ENCODE measurements at places on chromosomes 13 and 19.

GRCh38 chr19:1018393-1018792 lies 2.5 kb downstream of the TMEM259 start:
- DNase-seq: no peak

GRCh38 chr13:33106656-33107360 lies 90.6 kb downstream of the KL start:
- DNase-seq: no peak

DNA sequence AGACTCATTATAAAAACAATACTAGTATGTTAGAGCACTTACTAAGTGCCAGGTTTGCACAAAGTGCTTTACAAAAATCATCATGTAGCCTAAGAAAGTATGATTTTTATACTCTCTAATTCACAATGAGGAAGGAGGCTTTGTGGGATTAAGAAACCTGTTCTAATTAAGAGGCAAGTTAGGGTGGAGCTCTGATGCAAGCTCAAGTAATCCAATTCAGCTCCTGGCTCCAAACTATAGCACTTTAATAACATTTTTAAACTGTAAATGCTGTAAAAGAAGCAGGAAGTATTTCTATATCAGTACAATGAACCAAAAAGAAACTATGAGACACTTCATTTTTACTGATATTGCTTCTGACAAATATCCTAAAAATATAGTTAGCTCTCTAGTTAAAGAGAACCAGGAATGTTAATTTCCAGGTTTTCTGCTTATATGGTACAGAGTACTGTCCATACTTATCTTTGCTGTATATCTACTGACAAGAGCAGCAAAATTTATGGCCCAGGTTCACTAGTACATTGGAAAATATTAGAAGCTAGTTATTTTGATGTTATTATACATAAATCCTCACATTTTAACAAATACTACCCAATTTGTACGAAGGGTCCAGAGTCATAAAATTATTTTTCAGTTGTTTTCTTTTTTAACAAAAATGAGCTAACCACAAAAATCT lies 482.0 kb downstream of the DIAPH3 start:
- no peak for DNase-seq

- peak; percentile 85 for DNase-seq
Observed at GRCh38 chr19:14031719-14032480, at the start of gene IL27RA. Gene IL27RA (plus strand): TSS chr19:14031762. CDS start chr19:14031873, 111 bp downstream.

DNA sequence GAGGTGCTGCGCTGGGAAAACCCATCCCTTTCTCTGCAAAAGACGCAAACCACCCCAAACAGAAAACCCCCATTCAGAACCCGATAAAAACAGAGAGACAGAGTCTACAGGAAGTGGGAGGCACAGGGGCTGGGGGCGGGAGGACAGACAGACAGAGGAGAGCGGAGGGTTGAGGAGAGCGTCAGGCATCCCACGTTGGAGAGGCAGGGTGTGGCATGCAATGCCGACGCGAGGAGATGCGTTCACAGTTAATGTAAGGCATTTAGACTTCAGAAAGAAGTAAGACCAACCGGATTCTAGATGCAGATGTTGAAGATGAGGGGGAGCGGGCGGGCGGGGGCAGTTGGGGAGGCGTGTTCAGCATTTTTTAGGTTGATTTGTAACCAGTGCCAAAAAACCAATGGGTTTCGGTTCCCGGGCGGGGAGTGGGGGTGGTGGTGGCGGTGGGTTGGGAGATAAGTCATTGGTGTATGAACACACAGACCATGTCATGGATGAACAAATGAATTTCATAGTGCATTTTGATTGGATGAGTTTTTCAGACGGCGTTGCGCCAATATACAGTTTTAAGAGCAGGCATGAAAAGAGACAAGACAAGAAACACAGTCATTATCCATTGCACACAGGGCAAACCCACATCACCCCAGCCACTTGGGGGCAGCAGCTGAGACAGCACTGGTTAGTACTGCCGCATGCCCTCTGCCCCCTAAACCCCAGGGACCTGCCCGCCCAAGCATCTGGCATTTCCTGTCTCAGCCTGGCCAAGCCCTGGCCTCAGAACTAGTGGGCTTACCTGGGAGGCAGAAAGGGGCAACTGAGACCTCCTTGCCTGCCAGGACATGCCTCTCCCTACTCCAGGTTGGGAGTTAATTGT lies 91.3 kb downstream of the IER2 start:
- peak; percentile 42 for DNase-seq

- DNase-seq: no peak
Observed at GRCh38 chr19:40607311-40608239, 6.4 kb downstream of the LTBP4 start.

DNA sequence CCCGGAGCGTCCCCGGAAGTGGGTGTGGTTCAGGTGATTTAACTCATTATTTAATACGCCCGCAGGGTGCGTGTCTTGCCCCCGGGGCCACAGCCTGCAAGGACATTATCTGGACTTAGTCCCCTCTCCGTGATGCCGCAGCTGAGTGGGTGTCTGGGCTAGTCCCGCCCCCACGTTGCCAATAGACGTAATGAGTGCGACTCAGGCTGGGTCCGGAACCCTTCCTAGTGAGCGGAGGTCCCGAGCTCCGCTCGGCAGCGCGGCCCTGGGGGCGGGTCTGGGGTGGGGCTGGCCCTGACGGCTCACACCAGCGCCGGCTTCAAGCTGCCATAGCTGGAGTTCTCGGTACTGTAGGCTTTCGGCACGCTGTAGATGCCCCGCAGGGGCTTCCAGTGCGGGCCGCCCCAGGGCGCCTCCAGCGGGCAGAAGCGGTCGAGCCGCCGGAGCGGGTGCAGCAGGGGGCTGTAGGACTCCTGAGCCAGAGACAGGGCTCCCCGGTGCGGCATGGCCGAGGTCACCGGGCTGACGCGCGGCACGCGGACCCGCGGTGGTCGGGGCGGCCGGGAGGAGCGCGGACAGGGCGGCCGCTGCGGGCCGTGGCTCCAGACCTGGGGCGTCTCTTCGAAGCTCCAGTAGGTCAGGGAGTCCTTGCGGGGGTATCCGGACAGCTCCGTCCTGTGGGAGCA lies 918 bp upstream of the LHB start:
- DNase-seq: peak; percentile 71

- peak; percentile 46 for DNase-seq
Observed at GRCh38 chr19:4916292-4917082, 7.2 kb downstream of the UHRF1 start.

GRCh38 chr19:38070573-38070972 lies 153.4 kb downstream of the DPF1 start:
- DNase-seq: no peak

DNA sequence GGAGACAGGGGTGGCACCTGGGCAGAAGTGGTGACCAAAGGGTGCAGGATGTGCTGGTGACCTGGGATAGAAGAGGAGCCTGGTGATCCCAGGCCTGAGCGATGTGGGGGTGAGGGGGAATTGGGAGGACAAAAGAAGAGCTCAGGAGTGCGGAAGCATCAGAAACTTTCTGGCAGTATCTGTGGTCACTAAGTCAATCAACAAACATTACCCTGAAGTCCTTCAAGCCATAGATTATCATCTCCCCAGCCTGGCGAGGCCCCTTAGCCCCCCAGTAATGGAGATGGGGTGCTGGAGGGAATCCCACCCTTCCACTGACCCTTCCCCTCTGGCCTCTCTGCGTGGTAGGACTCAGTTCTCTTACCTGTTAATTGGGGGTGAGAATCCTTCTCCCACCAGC lies 10.5 kb downstream of the MEF2B start:
- DNase-seq: no peak

- no peak for DNase-seq
Observed at GRCh38 chr19:38894968-38895367, 4.5 kb downstream of the SIRT2 start.

DNA sequence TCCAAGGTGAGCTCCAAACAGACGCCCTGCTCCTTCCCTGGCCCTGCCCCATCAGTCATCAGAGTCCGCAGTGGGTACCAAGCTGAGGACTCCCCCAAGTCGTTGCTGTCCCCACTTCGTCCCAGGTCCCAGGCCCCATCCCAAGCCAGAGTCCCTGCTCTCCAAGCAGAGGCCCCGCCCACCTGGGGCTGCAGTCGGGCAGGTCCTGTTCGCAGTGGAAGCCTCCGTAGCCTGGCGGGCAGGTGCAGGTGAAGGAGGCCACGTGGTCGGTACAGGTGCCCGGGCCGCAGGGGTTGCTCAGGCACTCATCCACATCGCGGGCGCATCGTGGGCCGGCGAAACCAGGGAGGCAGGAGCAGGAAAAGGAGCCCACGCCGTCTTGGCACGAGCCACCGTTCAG lies 19.4 kb downstream of the NOTCH3 start:
- no peak for DNase-seq

GRCh38 chr19:1269065-1269477 lies at the start of gene CIRBP:
Gene CIRBP (plus strand): TSS chr19:1269332. CDS start chr19:1270934, 1,602 bp downstream.
- DNase-seq: peak; percentile 100

- DNase-seq: no peak
Observed at GRCh38 chr13:88118952-88119351, 447.8 kb downstream of the SLITRK5 start.

- DNase-seq: no peak
Observed at GRCh38 chr13:74867460-74867859, 614.5 kb downstream of the TBC1D4 start.

GRCh38 chr13:80083853-80084676 lies 256.9 kb downstream of the SPRY2 start:
- no peak for DNase-seq

- DNase-seq: no peak
Observed at GRCh38 chr19:7795555-7796161, 32.6 kb downstream of the CLEC4M start.

DNA sequence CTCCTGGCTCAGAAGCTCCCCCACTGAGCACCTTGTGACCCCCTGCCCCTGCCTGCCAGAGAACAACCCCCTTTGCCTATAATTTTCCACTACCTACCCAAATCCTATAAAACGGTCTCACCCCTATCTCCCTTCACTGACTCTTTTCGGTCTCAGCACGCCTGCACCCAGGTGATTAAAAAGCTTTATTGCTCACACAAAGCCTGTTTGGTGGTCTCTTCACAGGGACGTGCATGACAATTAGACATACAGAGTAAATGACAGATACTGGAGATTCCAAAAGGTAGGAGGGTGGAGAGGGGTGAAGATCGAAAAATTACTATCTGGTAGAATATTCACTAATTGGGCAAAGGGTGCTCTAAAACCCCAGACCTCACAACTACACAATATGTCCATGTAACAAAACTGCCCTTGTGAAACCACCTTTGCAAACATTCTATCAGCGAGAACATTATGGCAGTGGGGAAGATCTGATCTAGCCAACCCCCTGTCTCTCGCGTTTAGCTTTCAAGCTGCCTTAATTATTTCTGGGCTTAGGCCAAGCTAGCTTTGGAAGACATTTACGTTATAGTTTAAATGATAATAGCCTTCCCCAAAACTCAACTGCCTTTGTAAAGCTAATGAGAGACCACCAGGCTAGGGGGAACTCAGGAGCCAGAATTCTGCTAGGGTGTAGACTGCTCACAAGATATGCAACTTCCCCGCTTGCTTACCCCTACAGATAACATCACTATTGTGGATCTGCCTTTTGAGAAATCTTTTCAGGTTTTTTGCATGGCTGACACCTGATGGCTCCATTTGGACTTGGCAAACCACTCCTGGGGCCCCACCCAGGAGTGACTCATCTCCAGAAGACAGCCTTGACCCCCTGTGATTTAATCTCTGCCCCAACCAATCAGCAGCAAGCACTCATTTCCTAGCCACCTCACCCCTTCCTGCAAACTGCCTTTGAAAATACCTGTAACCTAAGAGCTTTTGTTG lies 1534.0 kb upstream of the SPRY2 start:
- DNase-seq: no peak

- DNase-seq: no peak
Observed at GRCh38 chr19:54388802-54389139, 24.0 kb upstream of the LAIR1 start.

GRCh38 chr13:100917011-100917410 lies 242.4 kb upstream of the TMTC4 start:
- DNase-seq: no peak

DNA sequence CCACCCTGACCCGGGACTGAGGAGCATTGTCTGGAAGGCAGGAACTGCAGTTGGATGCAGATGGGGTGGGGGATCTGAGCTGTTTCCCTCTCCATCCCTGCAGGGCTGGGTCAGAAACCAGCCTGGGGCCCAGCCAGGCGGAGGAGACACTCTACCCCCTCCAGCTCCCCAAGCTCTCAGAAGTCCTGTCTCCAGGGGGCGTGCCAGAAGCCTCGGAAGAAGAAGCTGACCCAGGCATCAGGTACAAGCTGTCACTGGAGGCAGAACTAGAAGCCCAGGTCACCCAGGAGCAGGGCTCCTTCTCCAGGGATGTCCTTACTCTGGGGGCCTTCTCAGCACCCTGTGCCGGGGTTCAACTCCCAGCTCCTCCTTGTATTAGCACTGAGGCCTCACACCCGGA lies 15.5 kb downstream of the SIX5 start:
- no peak for DNase-seq

DNA sequence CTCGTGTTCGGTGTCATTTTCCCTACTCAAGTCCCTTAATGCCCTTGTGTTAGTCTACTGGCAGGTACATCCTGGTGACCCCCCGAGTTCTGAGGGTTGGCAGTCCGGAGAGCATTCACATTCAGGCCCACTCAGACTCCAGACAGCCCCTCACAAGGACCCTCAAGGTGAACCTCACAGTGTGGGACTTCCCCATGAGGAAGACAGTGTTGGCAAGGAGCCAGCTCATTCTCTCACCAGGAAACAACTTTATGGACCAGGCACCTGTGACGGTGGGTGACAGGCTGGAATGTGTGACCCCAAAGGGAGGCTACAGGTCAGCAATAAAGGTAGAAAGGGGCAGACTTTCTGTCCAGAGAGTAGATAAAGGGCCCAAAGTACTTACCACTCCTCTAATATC lies 24.5 kb downstream of the RDH8 start:
- no peak for DNase-seq

GRCh38 chr19:35052599-35053190 lies 11.2 kb downstream of the HPN start:
- DNase-seq: no peak

DNA sequence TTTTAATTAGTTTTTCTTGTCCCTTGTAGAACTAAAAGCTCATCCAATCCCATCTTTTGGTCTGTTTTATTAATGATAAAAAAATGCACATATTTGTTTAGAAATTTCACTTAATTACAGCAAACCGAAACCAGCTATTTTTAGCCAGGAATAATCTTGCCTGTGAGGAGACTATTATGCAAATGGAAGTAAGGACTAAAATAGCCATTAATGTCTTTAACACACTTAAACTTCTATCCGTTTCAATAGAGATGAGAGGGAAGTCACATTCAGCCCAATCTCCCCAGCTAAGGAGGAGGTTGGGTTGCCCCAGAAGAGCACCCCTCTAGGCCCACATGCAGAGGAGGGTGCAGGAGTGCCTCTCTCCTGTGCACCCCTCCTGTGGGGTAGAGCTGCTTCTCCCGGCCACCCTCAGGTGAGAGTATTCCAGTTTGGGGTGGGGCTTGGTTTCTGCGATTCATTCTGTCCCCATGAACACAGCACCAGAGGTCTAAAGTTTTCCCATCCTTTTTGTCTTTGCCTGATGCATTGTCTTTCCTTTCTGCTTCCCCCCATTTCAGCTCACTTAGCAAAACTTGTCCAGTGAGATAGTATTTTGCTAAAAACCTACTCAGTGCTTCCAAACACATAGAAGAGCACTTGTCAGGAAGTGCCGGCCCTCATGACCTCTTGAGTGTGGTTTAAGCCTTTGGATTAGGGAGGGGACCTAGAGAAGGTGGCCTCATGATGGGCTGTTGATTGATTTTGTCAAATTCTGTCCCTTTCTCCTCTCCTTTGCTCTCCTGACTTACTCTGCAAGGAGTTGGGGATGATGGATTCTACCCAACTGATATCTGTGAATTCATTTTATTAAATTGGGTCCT lies 28.2 kb downstream of the FGF9 start:
- DNase-seq: no peak

All from stimulated activated CD4-positive, alpha-beta T cell treated with anti-CD3 and anti-CD28 coated beads, Interleukin-15, amount 100 ng/mL, for 24 hours (primary cell).